ENCODE measurements at places on chromosomes 5 and 9. TPM values are rescaled to one million over a fixed set of nuclear protein-coding genes. Genes with fewer than 3 reads are reported as not detected.
A peak's percentile ranks its signal among the peaks of the same experiment; 100 is the strongest.

DNA sequence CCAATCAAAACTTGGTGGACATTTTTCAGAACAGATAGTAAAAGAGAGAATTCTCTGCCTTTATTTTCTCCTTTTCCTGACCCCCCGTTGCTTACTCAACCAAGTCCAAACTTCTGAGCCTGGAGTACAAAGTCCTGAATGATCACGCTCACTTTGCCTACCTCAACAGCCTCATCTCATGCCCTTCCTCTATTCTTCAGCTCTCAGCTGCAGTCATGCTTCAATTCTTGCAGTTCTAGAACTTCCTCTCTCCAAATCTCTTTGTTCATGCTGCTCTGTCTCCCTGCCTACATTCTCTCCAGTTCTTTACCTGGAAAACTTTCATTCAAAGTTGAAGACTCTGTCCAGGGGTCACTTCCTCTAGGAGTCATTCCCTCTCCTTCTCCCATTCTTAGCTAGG is 398.5 kb upstream of the SLC24A2 start:
- DNase-seq, result no peak

DNA sequence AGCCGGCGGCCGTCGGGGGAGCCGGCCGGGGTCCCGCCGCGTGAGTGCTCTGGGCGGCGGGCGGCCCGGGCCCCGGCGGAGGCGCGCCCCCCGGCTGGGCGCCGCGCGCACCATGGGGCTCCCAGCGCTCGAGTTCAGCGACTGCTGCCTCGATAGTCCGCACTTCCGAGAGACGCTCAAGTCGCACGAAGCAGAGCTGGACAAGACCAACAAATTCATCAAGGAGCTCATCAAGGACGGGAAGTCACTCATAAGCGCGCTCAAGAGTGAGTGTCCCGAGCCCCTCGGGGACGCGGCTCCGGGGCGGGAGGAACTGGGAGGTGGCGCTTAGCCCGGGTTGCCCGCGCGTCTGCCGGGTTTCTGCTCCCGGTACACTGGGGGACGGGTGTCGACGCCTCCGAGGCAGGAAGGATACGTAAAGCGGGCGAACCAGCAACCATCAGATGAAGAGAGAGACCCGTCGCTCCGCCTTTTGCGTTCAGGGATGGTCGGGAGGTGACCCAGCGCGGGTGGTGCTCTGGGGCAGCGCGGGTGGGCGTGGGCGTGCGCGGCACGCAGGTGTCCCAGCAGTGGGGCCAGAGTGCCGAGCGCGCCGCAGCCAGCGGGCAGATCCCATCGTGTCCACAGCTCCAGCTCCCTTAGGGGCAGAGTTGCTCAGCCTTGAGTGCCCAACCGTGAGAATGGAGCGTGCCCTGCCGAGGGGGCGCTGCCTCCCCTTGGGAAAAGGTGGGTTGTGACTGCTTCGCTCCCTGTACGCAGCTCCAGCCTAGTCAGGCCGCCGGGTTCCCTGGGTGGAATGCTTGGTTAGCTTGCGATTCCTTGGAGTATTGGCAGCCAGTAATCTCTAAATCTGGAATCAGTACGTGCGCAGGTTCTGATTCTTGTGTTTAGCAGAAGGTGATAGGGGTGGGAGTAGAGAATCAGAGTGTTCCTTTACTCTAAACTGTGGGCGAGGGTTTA is 753 bp downstream of the ARHGAP26 start:
- peak; percentile 43 for DNase-seq

DNA sequence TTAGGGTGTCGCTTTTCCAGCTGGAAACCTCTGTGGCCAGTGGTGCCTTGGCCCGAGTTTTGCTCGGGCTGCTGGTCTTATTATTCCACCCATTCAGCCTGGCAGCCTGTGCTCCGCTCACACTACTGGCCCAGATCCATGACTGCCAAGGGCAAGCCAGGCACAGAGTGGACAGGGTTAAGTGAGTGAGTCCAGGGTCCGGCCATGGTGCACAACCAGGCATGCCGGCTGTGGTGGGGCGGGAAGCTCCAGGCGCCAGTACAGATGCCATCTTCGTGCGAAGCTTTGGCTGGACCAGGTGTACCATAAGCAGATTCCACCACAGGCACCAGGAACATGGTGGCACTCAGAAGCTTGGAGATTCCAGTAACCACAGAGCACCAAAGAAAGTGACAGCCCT is 580.2 kb upstream of the FAM174A start:
- DNase-seq, result no peak

DNA sequence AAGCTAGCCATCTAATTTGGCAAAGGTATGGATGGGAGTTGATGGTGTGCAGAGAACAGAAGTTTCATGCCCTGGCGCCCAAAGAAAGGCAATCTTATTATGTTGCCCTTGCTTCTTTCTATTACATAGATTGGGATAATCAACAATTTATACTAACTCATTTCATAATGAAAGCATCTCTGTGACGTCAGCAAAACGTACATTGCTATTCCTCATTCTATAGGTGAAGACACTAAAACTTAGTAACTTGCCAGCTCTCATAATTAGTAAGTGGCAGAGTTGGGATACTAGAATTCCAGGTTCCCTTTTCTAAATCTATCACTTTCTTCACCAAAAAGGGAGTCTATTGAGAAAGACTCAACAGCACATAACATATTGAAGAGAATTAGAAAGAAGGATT is 374.8 kb downstream of the NR2F1-AS1 start:
- DNase-seq, result no peak

- DNase-seq, result no peak
These were observed 1568.5 kb upstream of the NUDT12 start for GRCh38 chr5:105131045-105131444.

DNA sequence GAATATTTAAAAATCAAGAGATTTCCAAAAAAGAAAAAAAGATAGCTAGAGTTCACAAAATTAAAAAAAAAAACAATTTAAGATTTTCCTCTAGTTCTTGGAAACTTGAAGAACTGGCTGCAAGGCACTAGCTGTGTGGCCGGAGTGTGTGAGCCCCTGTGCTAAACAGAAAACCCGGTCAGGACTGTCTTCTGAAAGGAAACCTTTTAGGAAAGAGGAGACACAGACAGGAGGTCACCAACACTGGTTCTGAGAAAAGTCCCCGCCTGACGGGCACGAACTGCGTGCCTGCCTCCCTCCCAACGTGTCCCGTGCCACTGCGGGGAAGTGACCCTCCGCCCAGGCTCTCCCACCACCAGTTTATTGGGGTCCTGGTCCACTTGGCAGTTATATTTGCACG is 15.2 kb downstream of the TTF1 start:
- no peak for DNase-seq

DNA sequence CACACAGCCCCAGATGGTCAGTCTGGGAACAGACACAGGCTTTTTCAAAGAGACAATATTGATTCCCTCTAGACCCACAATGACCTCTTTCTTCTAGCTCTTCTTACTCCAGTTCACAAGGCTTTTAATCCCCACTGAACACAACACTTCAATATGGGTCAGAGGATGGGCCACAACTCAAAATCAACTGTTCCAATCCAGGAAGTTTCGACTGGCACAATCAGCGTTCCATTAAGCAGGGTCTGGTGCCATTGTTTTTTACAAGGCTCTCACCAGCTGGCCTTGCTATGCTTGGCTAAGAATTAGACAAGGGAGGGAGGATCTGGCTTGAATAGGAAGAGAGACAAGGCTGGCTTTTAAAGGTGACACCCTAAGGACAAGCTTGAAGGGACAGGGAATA is 199.4 kb upstream of the SLC24A2 start:
- DNase-seq, result no peak

- DNase-seq, result no peak
These were observed 31.8 kb downstream of the AK8 start for GRCh38 chr9:132846109-132846917.

DNA sequence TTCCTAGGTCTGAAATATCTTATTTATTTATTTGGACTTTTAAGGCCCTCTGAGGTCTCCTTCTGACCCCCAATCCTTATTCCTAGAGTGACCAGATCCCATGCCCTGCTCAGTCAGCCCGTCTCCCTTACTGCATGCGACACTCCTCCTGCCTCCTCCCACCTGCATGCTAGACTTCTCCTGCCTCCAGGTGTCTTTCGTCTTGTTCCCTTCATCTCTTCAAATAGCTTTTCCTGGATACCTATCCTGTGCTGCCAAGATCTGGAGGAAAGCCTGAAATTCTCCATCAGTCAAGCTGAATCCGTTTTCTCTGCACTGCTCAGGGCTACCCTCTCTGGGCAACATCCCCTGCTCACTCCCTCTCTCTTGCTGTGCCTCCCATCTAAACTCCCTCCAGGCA is 81.0 kb downstream of the PRDM6 start:
- DNase-seq, result no peak

DNA sequence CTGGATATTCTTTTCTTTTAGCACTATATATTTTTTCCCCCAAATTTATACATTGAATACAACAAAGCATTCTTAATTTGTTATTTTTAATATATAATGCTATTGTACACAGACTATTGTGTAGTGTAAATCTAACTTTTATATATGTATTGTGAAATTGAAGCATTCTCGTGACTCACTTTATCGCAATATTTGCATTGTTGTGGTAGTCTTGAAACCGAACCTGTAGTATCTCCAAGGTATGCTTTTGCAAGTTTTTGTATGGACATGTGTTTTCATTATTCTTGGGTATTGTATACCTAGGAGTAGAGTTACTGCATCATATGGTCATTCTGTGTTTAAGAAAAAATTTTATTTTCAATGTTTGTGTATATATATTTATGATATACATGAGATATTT is 49.6 kb downstream of the NSD1 start:
- no peak for DNase-seq

- no peak for DNase-seq
These were observed 268.6 kb downstream of the SEC61B start for GRCh38 chr9:99490729-99491128.

DNA sequence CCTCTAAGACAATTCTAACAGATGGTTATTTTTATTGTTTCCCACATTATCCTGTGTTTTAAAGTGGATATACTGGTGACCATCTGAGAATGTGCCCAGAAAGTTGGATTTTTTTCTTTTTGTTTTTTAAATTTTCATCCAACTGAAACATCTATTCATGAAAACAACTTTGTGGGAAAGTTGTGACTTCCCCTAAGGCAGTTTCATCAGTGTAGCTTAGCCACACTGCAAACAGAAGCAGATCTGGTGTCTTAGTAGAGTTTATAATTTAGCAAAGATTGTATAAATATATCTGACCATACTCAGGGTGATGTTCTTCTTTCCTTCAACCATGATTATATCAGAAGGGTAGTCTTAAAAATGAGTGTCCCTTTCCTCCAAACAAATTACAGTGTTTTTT is 1241.3 kb downstream of the MAT2B start:
- no peak for DNase-seq

DNA sequence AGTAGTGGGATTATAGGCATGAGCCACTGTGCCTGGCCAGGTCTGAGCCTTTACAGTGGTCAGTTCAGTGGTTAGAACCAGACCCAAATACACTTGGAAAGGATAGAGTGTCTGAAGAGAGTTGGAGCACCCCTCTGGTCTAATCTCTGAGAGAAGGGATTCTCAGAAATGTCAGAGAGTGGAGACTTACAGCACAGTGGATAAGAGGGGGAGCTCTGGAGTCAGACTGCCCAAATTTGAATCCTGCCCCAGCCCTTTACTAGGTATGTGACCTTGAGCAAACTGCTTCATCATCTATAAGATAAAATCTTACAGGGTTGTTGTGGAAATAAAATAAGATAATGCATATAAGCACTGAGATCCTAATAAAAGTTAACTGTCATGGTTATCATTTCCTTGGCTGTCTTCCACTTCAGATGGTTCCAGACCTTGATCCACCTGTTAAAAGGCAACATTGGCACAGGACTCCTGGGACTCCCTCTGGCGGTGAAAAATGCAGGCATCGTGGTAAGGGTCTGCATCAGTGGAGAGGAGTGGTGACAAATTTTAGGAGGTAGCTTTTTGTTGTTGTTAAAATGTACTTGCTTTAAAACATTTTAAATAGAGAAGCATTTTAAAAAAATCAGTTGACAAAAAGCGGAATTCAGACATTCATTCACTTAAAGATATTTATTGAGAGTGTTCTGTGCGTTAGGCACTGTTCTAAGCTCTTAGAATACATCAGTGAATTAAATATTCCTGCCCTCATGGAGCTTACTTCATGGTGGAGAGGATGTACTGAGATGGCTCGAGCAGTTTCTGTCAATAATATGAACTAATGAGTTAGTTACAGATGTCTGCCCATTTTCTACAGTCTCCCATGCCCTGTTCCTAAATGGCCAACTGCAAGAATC is 16.0 kb downstream of the SLC36A1 start:
- DNase-seq, result no peak

DNA sequence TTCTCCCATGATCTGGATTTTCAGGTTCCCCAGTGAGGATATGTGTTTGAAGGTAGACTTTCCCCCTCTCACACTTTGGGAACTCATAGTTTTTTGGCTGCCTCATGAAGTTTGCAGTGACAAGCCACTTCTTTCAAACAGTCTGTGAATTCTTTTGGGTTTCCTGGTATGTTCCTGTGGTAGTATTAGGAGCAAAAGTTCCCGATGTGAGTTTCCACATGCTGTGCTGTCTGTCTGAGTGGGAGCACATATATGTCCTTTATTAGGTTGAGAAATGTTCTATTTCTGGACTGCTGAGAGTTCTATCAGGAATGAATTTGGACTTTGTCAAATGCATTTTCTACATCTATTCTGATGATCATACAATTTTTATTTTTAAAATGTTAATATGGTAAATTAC is 273.2 kb upstream of the TARS1 start:
- no peak for DNase-seq

DNA sequence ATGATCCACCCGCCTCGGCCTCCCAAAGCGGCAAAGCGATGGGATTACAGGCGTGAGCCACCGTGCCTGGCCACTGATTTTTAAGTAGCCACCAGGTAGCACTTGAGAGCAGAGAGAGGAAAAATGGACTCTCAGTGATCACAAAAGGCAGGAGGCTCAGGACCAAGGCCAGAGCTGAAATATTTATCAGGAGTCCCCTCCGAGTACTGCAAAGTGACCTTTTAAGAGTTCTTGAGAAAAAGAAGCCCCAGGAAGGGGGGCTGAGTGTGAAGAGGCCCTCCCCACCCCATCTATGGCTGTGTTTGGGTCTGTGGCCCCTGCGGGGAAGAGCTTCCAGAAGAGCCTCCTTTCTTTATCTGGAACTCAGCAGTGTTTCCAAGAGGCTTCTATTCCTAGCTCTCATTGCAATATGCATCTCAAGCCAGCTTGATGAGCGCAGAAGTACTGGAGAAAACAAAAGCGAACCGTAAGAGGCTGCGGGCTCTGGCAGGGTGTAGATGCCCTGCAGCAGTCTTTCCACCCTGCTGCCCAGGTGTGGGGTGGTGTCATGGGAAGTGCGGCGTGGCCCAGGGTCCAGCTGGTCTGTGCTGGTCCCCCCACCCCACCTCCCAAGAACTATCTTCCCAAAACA is 75.5 kb upstream of the CDK20 start:
- DNase-seq, result no peak

DNA sequence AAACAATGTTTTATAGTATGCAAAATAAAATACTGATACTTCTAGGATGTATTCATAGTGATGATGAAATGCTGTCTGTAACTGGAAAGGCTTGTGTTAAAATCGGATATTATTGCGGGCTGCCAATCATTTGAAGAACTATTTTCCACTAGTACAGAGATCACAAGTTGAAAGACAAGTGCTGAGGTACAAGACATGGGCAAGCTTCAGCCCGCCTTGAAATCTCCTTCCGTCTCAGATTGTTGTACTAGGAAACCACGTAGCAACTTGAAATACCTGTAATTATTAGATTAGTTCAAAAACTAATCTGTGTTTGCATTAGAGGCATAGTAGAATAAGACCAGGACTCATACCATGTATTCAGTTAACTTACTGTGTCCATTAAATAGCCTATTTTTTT is 218.2 kb downstream of the ARHGEF28 start:
- DNase-seq, result no peak

The QRFP gene
- polyA plus RNA-seq, result 0.35 TPM

All from hindlimb muscle (tissue), 1 donor.